ENCODE measurements at places on chromosomes 1 and 21. TPM values are rescaled to one million over a fixed set of nuclear protein-coding genes. Genes with fewer than 3 reads are reported as not detected.

ERG gene
- 177 TPM for total RNA-seq

DNA sequence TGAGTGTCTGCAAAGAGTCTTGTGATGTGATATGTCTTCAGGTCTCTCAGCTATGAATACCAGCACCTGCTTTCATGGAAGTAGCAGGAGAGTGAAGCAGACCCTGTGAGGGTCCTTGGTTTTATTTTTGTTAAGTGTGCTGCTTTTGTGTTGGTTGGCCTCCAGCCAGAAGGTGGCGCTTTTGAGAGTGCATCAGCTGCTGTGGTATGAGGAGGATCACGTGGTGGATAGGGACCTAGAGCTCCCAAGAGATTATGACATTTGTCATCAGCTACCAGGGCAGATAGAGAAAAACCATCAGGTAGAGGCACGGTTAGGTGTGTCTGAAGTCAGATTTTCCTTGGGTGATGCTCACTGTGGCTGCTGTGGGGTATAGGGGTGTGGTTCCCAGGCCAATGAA lies 1232.1 kb downstream of the MRPL39 start:
- DNase-seq = no peak

AGT gene
- total RNA-seq = 42.0 TPM

GRCh38 chr1:182599339-182599738 lies 4.8 kb downstream of the RGS16 start:
- DNase-seq = no peak

LCE1F gene
- not detected for total RNA-seq

ATP1A4 gene
- total RNA-seq = 0.68 TPM

DNA sequence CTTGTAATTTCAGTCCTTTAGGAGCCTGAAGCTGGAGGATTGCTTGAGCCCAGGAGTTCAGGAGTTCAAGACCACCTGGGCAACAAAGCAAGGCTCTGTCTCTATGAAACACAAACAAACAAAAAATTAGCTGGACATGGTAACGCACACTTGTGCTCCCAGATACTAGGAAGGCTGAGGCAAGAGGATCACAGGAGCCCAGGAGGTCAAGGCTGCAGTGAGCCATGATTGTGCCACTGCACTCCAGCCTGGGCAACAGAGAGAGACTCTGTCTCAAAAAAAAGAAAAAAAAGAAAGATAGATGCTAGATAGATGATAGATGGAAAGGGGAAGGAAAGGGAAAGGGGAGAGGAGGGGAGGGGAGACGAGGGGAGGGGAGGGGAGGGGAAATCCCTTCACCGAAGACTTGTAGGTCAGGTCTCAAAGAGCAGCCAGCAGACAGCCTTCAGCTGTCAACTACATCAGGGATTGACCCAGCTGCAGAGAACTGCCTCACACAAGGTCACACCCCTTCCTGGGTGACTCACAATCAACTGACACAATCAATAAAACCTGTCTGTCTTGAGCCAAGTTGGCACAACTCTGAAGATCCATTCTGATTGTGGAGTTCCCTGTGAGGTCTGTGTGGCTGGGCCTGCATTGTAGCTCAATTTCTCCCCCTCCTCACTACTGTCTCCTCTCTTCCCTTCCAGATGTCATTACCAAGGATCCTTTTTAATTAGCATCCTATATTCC lies 200.6 kb downstream of the RGS7 start:
- DNase-seq = no peak

- DNase-seq = no peak
Observed at GRCh38 chr1:230844561-230844960, 23.8 kb downstream of the C1orf198 start.

- DNase-seq = no peak
Observed at GRCh38 chr1:101943237-101943636, 53.5 kb downstream of the OLFM3 start.

DNA sequence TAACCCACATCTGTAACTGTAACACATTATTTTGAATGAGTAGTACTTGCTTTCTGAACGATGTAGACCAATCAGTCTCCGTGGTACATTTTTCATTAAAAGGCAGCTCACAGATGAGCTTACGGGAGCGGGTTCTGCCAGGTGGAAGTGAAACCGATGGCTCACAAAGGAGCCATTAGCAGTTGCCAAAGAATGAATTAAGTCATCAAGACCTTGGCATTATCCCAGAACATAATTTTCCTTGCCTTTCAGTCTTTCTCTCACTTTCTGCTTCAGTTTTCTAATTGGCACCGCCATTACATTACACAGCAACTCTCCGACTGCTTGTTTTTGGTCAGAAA lies 33.5 kb upstream of the UTS2 start:
- no peak for DNase-seq

GRCh38 chr1:147717051-147717705 lies 43.2 kb downstream of the GJA5 start:
- DNase-seq = no peak

ACTL8 gene
- not detected for total RNA-seq

- no peak for DNase-seq
Observed at GRCh38 chr1:45713711-45714110, 25.7 kb downstream of the TMEM69 start.

PLA2G2A gene
- 65.1 TPM for total RNA-seq

- DNase-seq = no peak
Observed at GRCh38 chr1:58627221-58627620, 50.2 kb upstream of the TACSTD2 start.

SPRR2G gene
- not detected for total RNA-seq

DNA sequence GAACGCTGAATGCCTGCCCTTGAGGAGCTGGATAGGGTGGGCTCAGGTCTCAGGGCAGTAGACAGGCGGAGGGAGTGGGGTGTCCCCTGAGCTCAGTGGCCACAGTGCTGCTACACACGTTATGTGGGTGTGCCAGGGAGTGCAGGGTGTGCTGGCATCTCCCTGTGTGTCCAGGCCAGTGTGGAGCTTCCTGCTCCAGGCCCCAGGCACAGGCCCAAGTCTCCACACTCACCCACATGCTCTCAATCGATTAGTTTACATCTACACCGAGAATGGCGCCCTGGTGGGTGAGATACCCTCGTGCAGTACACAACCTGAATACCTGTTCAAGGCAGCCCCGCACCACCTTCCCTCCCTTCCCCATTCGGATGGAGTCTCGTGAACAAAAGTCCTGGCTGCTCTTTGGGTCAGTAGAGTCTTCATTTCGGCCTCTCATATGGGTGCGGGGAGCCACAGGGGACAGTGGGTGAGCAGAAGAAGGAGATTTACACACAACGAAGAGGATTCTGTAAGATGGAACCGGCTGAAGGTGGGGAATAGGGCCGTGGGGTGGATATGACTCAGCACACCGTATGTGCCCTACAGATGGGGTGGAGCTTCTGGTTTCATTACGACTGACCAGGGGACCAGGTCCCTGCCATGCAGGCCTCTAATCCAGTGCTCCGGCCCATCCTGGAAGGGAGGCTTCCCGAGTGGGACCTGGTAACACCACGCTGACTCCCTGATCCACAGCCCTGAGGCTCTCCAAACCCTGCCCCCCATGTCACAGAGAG lies 93.3 kb downstream of the SPSB1 start:
- DNase-seq = no peak

TMPRSS3 gene
- not detected for total RNA-seq

DNA sequence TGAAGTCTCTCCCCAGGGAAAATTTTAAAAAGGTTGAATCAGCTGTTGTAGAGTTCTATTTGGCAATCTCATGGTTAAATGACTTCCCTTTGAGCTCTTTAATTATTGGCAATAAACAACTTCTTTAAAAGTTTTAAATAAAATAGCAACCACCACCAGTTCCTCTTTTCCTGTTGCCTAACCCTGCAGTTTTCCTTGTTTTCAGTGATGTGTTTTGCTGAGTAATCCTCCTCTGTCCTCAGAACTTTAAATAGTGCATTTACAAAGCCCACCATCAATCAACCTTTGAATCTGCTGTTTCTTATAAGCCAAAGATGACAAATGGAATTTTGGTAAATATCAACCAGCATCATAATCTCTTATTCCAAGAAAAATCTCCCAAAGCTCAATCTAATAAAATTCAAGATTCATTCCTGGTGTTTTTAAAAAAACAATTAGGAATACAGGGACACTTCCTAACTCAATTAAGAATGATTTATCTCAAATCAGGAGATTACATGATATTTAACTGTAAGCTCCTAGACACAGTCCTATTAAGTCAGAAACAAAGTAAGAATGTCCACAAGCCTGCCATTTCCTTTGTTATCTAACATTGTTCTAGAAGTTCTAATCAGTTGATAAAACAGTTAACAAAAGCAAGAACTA lies 14.8 kb downstream of the AVPR1B start:
- DNase-seq = no peak

DNA sequence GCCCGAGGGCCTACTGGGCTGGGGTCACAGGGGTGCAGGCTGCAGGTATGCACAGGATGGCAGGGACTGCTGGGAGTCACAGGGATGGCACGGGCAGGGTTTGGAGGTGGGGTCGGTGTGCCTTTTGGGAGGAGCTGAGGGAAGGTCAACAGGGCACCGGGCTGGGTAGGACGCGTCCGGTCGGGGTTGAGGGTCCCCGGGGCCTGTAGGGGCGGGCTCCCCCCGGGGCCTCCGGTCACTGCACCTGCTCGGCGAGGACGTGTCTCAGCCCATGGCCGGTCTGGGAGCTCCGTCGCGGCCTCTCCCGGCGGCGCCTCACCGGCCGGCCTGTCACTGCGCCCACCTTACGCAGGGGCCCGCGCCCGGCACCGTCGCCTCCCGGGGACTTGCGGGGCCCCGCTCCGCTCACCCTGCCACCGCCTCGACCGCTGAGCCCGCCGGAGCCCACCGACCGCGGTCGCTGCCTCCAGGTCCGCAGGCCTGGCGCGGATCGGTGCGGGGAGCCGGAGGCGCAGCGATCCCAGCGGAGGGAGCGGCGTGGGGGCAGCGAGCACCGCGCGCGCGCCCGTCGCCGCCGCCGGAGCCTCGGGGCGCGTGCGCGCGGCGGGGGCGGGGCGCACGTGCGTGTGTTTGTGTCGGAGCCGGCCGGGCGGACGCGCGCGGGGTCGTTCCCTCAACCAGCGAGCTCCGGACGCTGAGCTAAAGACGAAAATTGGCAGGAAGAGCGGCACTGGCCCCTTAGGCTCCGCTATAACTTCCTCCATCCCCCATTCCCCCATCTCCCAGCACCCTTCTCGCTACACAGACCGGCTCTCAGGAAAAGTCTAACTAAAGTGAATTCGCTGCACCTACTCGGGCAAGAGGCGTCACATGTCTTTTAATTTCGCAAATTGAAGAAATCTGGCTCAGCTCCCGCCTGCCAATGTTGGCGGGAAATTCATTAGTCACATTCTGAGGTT lies at the start of gene AMIGO1:
Gene AMIGO1 (minus strand): TSS at position 552 of the 959 bp plus-strand sequence. CDS start 815 bp downstream, outside the sequence.
- no peak for DNase-seq

GRCh38 chr21:43885721-43886120 lies 20.7 kb downstream of the AGPAT3 start:
- DNase-seq = no peak

DNA sequence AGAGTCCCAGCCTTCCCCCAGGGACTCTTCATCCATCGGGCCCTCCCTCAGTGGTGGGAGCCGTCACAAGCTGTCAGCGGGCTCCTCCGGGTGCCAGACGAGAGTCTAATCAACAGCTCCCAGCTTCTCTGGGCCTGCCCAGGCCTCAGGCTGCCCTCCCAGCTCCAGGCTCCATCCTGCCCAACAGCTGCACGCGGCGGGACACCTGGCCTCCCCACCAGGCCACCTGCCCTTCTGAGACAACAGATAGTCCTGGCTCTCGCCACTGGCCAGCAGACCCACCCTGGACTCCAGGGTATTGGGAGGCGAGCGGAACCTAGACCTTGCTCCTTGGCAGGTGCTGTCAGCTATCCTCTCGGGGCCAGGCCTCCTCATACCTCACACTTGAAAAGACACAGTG lies 3.1 kb downstream of the WNT4 start:
- no peak for DNase-seq

GRCh38 chr1:186659890-186660341 lies 20.3 kb downstream of the PTGS2 start:
- DNase-seq = no peak

- DNase-seq = no peak
Observed at GRCh38 chr1:116334015-116334547, 39.0 kb upstream of the ATP1A1 start.

DNA sequence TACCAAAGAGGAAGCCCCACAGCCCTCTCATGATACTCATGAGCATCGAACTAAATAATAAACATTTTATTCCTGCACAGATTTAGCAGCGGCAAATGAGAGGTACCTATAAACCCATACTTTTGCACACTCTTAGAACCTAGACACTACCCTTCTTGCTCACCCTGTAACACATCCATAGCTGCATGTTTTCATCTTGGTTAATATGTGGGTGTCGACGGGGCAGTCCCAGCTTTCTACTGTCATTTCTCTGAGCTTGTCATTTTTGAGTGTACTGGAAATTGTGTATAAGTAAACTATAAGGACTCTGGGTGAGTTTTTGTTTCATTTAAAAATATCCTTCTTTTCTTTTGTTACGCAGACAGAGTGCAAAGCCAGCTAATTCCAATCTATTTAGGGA lies 25.5 kb downstream of the OVGP1 start:
- DNase-seq = no peak

C1orf216 gene
- total RNA-seq = 23.4 TPM

DNA sequence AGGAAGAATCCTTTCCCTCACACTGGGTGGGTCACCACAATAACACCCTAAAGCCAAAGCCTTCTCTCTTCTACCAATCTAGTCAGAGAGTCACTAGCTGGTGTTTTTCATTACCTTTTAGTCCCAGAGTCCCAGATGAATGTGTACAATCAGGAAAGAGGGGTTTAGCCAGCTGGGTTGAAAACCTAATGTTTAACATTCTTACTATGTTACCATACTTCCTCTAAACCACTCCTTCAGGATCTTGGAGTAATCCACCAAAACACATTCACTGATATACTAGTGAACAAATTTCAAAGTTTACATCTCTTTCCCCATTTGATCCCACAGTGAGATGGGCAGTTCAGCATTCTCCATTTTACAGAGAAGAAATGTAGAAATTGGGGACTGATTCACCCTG lies 9.7 kb downstream of the LPAR3 start:
- DNase-seq = no peak

LCE1C gene
- 2.8 TPM for total RNA-seq

DNA sequence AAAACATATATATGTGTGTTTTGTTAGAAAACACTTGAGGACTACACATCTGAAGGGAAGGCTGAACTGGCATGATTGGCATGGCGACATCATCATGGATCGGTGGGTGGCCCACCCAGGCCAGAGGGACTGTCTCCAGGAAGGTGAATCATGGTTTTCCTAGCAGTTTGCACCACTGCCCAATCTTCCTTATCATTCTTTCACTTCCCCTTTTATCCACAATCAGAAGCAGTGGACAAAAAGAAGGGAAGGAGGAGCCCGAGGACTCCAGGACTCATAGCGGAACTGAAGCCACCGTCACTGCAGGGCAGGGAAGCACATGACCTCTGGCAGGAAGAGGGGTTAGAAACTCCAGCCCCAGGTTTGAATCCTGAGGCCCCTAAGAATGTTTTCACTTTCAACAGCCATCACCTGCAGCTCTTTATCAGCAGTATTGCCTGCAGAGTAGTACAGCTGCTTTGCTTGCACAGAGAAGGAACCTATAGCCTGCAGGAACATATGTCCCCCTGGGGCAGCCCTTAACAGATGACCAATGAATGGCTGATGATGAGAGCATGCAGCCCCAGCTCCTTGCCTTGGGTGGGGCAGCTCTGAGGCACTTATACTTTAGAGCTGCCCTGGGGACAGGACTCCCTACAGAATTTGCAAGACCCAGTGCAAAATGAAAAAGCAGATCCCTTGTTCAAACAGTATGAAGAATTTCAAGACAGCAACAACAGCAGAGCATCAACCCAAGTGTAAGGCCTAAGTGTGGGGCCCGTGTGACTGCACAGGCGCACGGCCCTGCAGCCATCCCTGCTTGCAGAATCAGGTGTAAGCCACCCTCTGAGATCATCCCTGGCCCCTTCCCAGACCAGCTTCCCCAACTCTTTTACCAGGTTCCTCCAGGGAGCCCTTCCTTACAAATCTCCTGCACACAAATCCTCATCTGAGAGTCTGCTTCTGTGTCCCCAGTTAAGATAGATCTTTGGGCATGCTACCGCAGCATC lies 241.8 kb upstream of the IRF2BP2 start:
- no peak for DNase-seq

FOXD2 gene
- total RNA-seq = 4.9 TPM

ASPM gene
- total RNA-seq = 0.81 TPM
